ENCODE measurements at places on chromosomes 12 and 14. TPM values are rescaled to one million over a fixed set of nuclear protein-coding genes. Genes with fewer than 3 reads are reported as not detected.

Gene KRT2
- not detected for total RNA-seq

Gene CIROP
- total RNA-seq, result not detected

Gene NABP2
- total RNA-seq, result 35.7 TPM

- no peak for DNase-seq
Measured at GRCh38 chr12:117921929-117922777, 46.6 kb downstream of the KSR2 start.

DNA sequence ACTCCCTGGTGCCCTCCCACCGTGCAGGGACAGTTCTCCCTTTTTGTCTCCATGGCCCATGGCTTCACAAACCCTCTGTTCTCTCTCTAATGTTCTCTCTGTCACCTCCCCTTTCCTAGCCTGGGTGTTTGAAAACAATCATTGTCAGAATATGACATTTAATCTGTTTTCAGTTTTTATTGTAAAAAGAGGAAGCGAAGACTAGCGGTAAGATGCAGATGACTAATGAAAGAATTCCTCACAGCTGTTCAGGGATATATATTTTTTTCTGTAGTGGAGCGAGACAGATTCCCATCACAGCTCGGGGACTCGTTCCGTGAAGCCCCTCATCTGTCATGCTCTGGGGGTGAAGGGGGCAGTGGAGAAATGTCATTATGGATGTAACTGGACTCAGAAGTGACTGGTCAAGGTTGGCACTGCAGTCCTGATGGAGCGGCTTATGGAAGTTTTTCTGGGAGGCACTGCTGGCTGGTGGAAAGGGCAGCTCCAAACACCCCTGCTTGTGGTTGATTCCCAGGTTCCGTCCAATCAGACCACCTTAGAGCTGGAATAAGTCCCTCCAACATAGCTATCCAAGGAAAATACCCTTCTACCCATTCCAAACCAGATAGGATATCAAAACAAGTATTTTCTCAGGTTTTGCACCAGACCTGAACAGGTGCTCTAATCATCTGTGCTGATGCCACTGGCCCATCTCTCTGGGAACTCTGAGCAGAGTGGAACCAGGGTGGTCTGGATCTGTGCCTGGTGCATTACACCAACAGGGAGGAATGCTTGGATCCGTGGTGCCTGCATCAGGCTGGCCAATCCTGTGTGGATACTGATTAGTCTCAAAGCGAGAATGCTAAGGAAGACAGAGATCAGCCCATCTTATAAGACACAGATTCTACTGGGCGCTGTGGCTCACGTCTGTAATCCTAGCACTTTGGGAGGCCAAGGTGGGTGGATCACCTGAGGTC is 84.7 kb downstream of the GPATCH2L start:
- no peak for DNase-seq

- DNase-seq, result no peak
Measured at GRCh38 chr14:71005076-71005475, 97.8 kb downstream of the PCNX1 start.

DNA sequence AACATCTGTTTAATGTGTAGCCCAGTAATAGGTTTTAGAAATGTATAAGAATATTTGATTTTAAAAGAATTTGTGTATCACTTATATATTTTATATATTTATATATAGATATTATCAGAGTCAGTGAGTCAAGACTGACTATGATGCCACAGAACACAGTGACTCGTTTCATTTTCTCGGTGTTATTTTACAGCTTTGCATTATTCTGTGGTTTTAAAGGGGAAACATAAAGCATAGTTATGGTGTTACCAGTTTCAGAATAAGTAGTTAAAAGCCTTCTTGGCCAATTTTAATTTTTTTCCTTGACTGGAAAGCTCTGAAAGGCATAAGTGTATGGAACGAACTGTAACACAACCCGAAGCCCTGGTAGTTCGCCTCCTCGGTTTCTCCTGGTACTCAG is 91.0 kb downstream of the GRIP1 start:
- no peak for DNase-seq

DNA sequence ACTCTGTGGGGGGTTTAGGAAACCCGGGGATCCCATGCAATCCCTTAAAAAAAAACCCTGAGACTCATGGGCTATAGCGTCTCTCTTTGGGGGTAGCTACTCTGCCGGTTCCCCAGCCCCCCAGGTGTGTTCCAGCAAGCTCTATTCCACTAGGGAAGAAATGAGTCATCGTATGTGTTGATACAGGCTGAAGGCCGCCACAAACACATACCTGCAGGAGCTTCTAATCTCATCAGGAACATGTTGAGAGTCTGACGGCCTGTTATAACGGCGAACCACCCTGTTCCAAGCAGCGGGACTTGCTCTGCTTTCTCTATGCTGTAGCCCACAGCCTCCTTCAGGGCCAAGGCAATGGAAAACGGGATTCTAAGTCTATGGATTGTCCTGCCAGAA is 977 bp upstream of the KRT5 start:
- DNase-seq, result no peak

- DNase-seq, result no peak
Measured at GRCh38 chr12:11824736-11825135, 175.3 kb downstream of the ETV6 start.

DNA sequence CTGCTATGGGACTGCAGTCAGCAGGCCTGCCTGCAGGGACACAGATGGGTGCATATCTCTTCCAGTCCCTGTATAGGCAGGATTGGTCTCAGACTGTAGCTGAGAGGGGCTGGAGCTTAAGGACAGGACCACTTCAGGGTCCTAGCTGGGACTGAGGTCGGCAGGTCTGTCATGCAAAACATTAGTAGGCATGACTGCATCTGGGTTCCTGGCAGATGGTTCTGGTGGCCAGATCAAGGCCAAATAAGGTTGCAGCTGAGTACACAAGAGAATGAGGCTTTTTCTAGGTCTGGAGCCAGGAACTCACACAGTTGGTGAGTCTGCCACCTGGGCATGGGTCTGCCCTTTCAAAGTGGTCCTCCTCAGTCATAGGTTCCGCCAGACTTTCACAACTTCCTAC is 155.8 kb downstream of the TPH2 start:
- no peak for DNase-seq

Gene NELL2
- total RNA-seq, result 32.0 TPM

GRCh38 chr14:75604979-75605851 is 26.8 kb downstream of the FLVCR2 start:
- DNase-seq, result peak; percentile 84

Gene OR9K2
- not detected for total RNA-seq
